NCI-H774 (cell line): ENCODE measurements at places on chromosomes 2 and 18.

- no peak for DNase-seq
Measured at GRCh38 chr2:203989521-203989920, 53.0 kb downstream of the ICOS start.

GRCh38 chr2:136375017-136375901 is 257.3 kb upstream of the CXCR4 start:
- DNase-seq = no peak

- DNase-seq = no peak
Measured at GRCh38 chr2:19607931-19608771, 249.7 kb upstream of the OSR1 start.

DNA sequence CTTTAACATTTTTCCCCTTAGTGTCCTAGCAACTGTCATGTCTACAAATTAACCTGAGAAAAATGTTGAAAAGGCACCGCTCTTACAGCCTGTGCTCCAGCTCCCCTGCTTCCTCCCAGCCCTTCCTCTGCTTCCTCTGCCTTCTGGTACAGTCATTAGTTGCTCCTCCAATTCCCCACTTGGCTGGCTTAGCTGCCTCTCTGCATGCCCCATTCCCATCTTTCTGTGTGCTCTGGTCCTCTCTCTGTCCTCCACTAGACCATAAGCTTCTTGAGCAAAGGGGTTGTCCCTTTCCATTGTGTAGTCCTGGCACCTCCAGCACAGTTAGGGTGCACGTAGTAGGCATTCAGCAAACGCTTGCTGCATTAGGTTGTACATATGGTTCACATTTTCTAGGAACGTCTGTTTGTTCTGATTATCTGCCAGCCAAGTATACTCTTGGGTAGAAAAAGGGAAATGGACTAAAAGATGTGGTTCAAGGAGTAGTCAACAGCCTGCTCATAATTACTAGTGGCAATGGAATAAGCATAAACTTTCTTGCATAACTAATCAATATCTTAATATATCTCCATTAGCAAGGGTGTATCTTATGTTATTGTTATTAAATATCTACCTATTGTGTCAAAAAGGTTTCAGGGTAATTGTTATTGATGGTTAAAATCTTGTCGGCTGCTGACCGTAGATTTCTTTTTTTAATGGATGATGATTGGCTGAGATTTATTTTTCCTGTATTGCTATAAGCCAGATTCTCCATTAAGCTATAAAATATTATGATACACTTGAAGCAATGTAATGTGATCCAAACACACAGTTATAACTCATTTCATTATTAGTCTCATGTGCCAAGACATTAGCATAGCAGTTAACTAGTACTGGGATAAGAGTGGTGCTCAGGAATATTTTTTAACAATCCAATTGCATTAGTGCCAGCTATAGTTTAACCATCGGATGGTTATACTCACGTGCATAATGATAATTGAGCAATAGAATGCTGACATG is 340.1 kb downstream of the SLC4A3 start:
- no peak for DNase-seq

DNA sequence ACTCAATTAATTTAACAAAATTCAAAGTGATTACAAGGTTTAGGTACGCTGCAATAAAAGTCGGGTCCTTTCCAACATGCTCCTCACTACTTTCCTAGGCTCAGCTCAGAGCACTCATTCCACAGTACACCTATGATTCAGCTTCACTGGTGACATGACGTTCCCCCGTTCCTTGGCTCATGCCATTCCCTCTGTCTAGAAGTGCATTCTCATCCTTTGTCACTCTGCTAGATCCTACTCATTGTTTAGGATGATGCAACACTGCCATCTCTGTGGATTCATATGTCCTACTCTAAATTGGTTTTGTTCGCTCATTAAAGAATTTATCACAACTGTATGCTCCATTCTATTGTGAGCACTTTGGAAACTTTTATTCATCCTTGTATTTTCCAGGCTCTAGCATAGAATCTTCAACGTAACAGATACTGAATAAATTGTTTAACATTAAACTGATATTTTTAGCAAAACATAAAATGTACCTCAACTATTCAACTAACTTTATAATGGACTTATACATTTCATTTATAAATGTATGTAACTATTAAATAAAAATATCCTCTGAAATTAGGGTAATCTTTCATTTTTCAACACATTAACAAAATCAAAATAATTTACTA is 78.6 kb downstream of the FAM228A start:
- no peak for DNase-seq

DNA sequence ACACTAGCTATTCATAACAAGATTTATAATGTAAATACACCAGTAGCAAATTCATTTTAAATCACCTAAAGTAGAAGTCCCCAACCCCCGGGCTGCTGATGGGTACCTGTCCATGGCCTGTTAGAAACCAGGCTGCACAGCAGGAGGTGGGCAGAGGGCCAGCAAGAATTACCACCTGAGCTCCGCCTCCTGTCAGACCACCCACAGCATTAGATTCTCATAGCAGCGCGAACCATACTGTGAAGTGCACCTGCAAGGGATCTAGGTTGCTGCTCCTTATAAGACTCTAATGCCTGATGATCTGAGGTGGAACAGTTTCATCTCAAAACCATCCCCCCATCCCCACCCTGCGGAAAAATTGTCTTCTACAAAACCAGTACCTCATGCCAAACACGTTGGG is 71.3 kb downstream of the KANSL1L start:
- no peak for DNase-seq

- DNase-seq = no peak
Measured at GRCh38 chr2:7902251-7902765, 779.5 kb upstream of the ID2 start.

DNA sequence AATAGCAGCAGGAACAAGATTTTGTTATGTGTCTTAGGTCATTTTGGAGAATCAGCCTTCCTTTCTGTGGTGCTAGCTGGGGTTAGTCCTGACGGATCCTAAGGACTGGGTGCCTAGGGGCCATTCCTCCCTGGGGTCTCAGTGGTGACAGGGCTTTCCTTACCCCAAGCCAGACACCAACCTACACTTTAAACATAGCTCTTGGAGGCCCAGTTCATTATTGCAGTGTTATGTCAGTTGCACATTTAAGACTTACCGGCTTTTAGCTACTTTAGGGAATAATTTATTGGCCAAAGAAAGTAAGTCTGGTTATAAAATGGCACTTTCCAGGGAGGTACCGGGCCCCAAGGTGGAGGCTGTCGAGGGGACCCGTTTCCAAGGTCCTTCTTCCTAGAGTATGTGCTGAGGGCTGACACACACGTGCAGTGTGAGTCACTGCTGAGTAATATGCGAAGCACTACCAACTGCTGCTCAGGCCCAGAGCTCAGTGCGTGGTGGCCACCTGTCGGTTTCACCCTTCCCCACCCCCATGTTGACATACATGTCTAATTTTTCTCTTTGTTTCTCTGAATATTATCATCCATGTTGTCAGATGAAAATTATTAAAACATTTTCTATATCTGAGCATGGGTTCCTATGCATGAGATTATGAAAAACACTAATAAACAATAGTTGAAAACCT is 37.0 kb upstream of the GRHL1 start:
- no peak for DNase-seq

DNA sequence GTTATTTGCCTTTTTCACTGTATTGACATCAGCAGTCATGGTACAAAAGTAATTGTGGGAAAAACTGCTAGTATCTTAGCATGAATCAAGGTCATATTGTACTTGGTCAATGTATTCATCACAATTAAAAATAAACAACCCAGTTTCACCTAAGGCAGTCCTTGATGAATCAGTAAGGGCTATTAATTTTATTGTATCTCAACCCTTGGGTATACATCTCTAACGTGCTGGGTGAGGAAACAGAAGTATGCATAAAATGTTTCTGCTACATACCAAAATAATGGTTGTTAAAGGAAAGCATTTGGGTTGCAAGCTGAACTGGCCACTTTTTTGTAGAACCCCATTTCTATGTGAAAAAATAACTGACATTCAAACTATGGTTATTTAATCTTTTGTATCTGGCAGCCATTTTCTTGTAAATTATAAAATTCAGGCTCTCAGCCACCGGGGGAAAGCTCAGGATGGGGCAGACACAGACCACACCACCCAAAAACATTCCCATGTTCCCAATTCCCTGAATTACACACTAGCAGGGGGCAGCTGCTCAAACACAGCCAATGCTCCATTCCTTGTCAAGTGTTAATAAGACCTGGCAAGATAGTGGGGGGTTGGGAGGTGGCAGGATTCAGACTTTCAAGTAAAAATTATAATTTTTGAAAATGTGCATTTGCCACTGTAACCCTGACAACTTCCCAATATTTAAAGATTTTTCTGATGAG is 49.3 kb downstream of the OLA1 start:
- DNase-seq = no peak

- DNase-seq = no peak
Measured at GRCh38 chr2:26448651-26449050, 29.3 kb downstream of the OTOF start.

- DNase-seq = no peak
Measured at GRCh38 chr2:50584185-50584584, 447.7 kb downstream of the NRXN1 start.

DNA sequence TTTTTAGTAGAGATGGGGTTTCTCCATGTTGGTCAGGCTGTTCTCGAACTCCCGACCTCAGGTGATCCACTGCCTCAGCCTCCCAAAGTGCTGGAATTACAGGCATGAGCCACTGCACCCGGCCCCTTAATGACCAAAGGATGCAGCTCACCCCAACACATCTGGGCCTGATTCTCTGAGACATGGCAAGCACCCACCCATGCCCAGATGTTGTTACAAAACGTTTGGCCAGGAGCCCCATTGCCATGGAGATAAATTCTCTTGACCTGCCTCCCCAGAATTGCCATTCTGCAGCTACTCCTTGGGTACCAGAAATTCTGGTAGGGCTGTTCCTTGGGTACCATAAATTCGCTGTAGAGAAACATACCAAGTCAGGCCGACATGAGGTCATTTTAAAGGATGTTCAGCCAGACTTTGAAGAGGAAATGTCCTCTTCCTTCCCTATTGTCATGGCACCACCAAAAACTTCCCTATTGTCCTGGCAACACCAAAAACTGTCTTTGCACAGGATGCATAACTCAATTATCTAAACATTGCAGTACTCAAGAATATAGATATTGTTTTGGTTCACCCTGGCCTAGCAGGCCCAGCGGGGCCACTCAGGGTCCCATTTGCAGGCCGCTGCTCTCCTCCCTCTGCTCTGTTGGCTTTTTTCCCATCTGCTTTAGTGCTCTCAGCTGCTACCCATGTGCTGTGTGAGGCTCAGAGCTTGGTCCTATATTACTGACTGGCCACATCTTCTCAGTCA is 160.9 kb upstream of the TTC39C start:
- no peak for DNase-seq

DNA sequence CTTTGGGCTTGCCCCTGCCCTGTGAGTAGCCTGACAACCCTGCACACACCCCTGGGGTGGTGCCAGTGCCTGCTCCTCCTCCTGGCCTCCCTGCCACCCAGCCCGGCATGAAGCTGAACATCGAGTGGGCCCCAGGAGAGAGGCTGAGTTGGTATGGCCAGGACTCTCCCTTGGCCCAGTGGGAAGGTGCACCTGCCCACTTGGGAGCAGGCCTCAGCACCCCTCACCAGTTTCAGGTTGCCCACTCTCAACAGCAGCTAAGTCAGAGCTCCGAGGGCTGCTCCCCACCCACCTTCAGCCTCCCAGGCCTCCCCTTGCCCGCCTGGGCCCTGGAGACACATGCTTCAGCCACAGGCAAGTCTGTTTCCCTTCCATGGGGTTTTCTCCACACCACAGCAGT is 203.1 kb downstream of the KLHL29 start:
- DNase-seq = no peak

DNA sequence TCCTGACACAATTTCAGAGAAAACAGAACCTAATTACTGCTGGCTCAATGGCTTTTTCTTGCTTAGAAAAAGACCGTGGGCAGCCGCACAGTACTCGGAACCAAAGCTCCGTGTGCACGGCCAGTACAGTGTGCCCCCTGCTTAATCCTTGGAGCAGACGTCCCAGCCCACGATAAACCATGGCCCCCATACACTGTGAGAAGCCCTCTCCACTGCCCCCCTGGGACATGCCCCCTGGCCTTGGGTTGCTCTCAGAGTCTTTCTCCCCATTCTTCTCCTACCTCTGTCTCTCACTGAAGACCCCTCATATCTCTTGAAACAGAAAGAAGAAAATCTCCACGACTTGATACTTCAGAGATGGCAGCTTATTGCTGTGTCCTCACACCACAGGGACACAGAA is 44.0 kb downstream of the CYP26B1 start:
- DNase-seq = no peak

DNA sequence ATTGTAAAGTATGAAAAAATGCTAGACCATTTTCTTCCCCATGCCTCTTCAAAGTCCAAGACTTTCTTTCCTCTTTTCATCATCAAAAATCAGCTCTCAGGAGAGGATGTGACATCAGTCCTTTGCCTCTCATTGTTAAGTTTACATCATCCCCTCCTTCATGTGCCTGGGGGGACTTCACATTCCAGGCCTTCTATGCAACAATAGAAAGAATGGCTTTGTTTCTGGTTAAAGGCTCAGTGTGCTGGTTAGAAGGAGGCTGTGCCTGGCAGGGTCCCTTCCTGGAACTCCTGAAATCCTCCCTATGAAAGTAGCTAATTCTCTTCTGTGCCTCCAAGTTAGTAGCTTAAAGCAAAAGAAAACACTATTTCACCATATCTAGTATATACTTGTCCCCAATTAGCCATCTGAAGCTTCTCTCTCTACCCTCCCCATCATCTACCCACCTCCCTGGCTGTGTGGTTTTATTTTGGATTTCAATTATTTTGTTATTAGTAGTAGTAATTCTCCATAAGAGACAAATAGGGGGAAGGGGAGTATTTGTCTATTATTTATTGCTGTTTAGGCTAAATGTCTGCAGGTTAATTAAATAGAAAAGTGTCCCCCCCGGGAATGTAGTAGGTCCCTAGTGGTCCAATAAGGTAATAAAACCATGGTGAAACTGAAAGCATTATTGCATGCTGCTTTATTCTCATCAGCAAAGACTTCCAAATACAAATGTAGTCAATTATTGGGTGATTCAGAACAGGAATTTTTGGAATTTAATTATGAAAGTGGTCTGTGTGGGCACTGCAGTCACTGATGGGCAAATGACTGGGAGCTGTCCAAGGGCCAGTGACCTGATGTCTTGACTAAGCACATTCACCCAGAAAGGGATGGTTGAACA is 69.0 kb downstream of the CPO start:
- DNase-seq = no peak
